NK-92 treated with Interleukin-12 subunit alpha and Interleukin-12 subunit beta, amount 100 ng/mL, for 24 hours (cell line): ENCODE measurements at places on chromosomes 3 and 15.

- no peak for DNase-seq
These were observed 118.5 kb upstream of the ABHD17C start for GRCh38 chr15:80576519-80577090.

- no peak for DNase-seq
These were observed 25.8 kb downstream of the SGO1 start for GRCh38 chr3:20160230-20160629.

GRCh38 chr15:41493205-41493901 is at the start of gene ITPKA:
Gene ITPKA (plus strand): TSS chr15:41493874. CDS start chr15:41493928, 54 bp downstream.
- DNase-seq: no peak

GRCh38 chr3:159322322-159322939 is 520.6 kb downstream of the MFSD1 start:
- DNase-seq: peak; percentile 15

DNA sequence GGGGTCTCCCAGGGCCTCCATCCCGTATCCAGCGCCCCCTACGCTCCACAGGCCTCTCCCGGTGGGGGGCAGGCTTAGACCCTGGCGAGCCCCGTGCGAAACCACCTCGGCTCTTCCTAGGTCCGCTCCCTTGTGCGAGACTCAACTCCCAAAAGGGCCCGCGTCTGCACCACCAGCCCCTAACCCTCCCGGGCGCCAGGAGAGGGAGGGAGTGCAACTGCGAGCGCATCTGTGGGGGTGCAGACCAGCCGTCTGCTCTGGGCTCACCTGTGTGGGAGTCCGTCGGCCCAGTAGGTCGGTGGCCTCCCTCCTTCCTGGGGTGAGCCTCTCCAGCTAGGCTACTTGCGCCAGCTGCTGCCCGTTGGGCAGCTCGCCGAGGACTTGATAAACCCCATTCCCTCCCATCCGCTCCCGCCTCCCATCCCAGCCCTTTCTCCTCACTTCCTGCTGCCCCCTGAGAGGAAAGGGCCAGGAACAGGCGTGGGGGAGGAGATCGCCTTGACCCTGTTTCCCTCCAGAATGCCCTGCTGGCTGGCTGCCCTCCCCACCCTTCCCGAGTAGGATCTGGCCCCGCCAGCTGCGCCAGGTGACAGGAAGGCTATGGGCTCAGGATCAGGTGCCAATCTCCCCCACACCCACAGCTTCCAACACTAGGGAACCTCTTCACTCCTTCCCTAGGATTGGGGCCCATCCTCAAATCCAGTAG is at the start of gene HYAL2:
TSS of gene HYAL2 (minus strand) at position 360 of the 706 bp plus-strand sequence. CDS start 2,256 bp downstream, outside the sequence.
- DNase-seq: no peak

GRCh38 chr15:80246425-80246894 is 5.6 kb downstream of the CTXND1 start:
- no peak for DNase-seq

DNA sequence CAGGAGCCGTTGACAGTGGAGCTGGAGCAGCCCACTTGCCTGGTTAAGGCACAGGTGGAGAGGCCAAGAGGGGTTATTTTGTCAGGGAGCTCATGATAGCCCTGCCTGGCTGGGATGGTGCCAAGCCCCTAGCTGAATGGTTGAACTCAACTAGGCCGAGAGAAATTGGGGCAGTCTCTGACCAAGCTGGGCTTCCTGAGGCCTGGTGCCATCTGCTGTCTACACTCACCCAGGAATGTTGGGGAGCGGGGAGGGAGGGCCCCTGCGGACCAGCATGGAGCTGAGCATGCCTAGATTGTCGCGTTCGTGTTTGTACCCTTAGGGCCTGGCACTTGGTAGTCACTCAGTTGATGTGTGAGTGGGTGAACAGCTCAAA is 1.2 kb downstream of the BRPF1 start:
- DNase-seq: no peak

DNA sequence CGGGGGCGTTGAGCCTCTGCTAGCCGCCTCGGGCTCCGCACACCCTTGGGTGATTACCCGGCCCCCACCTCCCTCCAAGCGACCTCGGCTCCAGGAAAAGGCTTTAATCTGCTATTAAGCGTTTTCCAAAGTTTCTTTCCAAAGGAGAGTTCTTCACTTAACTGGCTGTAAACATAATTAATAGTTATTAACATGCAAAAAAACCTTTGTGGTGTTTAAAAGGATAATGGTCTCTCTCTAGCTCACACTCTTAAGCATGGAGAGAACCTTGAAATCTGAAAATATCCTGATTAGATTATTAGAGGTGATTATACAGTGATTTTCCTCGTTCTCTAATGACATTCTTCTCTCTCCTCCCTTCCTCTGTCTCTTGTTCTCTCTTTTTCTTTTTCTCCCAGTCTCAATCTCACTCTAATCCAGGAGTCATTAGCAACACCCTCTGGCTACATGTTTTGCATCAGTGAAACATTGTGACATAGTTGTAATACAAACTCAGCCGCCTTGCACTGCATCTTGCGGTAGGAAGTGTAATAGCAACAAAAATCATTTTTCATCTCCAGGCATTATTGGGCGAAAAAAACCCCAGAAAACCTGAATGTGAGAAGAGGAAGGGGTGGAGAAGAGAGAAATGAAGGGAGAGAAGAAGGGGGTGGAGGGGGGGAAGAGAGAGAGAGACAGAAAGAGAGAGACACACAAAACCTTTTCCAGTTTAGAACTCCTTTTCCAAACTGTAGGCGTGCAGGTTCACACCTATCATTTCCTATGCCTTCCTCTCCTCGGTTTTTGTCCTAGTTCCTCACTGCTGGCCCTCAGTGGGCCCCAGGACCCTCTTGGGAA is 24.4 kb downstream of the NR2F2 start:
- no peak for DNase-seq

DNA sequence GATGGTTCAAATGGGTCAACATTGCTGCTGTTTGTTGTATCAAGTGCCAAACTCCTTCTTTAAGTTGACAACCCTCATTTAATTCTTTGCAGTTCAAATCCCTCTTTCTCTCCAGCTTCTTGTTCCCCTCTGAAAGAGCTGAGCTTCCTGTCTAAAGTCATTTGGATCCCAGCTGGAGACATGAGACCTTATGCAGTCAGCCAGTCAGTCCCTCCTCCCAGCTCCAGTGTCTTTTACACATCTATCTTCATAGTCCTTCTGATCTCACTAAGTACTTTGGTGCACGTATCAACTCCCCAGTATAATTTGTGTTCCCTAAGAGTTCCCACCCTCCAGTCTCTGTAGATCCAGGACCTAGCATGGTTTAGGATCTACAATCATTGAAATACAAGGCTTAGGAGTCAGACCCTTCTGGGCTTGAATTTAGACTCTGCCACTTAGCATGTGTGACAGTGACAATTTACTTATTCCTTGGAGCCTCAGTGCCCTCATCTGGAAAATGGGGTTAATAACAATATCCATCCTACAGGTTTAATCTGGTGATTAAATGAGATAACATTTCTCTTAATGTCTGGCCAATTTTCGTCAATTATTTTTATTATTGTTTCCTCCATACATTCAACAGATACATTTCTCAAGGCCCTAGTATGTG is 102.8 kb upstream of the SEMA6D start:
- DNase-seq: no peak

- no peak for DNase-seq
These were observed 73.4 kb upstream of the CADM2 start for GRCh38 chr3:84885199-84885882.

DNA sequence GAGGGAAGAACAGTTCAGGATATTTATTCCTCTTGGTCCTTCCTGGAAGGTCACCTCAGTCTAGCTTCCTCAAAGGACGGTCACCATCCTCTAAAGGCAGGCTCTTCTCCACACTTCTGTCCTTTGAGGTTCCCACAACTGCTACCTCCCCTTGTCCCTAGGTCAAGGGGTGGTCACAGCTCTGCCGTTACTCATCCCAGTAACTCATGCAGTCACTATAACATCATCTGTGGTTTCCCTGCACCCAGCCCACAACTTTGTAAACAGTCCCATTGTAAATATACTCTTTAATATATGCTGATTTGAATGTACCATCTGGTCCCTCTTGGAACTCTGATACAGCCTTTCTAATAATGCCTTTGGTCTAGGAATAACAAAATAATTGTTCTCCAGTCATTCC is 887.4 kb downstream of the FHIT start:
- DNase-seq: no peak

DNA sequence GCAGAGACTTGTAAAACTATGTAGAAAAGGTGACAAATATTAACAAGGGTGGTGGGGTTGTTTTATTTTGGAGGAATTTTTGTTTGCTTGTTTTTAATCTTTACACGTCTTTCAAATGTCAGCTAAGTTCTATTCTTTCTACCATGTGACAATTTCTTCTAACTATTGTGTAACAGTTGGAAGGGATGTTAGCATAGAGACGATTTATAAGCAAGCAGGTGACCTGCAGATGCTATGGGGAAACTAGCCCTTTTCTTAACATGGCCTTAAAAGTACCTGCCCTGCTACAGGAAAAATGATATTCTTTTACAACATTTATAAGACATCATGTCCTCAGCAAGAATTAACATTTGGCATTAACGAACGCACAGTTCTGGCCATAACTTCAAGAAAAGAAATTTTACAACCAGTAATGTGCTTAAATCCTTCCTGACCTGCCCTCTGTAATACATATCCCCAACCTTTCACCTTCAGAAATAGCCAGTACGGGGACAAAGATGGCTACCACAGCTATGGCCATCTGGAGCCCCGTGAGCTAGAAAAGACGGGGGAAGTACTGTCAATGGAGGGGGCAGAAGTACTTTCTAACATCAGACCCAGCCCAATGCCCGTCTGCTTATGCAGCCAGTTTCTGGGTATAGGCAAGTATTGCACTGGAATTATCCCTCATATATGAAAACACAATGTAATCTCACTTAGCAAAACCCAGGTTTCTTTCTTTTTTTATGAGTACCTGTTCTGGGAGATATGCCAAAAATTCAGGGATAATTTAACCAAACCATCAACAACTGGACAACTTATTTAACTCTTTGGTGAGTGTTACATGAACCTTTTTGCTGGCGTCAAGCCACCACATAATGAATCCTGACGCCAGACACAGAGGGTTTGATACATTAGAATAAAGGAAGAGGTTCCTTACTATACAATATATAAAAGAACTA is 67.7 kb upstream of the NR2F2 start:
- DNase-seq: no peak

GRCh38 chr3:178454726-178455125 is 81.5 kb upstream of the KCNMB2 start:
- no peak for DNase-seq

DNA sequence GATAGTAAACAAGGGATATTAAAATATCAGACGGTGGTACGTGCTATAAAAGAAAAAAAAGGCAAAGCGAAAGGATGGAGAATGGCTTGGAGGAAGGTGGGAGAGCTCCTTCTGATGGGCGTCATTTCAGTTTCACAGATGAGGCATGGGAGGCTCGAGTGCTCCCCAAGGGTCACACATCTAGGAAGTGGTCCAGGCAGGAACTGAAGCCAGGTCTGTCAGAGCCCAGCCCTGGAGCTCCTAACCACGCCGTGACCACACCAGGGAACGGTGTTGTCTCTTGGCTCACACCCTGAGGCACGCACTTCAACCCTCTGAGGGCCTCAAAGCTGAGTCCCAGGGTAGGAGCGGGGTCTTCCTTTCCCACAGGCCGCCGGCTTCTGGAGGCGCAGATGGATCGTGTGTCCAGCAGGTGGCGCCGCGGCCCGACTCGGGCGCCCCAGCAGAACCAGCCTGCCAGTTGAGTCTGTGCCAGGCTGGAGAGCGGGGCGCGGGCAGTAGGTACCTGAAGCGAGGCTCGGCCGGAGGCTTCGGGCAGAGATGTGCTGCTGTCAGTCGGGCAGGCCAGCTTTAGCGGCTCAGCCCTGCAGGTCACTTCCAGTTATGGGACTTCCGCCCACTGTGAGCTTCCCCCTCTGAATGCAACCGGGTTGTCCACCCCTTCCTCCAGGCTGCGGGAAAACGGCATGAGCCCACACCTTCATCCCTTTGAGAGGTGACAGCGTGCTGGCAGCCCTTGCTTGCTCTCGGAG is 68.1 kb downstream of the SLC6A1 start:
- peak; percentile 4 for DNase-seq

DNA sequence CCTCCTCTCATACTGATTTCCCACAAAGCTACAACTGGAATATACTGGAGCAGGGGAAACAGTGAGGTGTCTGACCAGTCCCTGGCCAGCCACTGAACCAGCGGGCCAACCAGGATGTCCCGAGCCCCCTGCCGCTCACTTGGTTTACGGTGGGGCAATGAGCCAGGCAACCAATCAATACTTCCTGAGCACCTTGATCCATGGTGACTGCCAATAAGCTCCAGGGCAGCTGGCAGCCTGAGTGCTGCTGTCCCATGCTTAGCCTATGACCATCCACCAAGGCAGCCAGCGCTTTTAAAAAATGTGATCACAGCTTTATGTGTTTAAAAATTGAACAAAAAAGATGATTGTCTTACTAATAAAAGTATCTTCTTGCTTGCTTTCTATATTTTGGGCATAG is 4.2 kb downstream of the SCN10A start:
- no peak for DNase-seq

DNA sequence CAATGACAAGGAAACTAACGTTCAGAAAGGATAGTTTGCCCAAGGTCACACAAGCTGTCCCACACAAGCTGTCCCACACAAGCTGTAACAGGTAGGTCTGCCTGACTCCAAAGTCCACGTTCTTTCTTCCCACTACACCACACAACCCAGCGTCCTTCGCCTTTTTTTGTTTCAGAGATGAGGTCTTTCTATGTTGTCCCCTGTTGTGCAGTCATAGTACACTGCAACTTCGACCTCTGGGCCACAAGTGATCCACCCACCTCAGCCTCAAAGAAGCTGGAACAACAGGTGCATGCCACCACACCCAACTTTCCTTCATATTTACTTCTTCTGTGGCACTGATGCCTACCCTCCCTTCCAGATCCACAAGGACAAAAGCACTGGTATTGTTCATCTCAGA is 21.4 kb downstream of the MB21D2 start:
- no peak for DNase-seq

DNA sequence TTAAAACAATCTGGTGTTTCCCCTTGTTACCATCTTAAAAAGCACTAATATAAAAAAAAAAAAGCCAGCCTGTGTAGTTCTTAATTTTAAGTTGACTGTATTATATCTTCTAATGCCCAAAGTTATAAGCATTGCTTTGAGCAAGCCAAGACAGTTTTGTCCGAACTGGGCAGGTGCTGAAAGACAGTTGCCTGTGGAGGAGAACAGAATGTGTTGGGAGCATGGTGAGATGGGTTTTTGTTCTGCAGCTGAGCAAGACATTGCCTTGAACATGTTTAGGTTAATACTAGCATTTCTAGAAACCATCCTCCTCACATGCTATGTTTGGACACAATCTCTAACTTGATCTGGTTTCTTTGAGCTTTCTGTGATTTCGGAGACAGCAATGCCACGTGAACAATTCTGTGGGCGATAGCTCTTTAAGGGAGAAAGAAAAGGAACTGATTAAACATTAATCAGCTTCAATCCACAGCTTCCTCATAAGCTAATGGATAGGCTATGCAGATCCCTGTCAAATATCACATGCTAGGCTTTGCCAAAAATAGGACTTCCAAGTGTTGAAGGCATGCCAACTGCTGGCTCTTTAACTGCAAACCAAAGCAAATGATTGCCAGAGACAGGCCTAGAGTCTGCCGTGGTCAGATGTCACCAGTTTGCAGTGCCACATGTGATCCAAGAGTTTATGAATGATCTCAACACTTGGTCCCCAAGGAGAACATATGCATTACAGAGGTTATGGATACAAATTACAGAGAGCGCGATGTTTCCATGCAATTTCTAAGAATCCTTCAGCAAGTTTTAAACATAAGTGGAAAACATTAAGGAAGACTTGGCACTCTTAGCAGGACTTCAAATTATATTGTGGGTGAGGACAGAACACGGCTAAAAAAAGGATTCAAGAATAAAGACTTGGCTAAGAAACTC is 428.1 kb downstream of the ROBO2 start:
- DNase-seq: no peak
